ENCODE measurements at places on chromosomes 2 and 18.

GRCh38 chr2:134401789-134402188, 147.9 kb downstream of the MGAT5 start:
- H3K36me3 ChIP-seq = no peaks in the 10 kb centered on the region
- DNase-seq = no peak
- peaks cover 57% of the 10 kb centered on the region for H3K4me1 ChIP-seq
- H3K27ac ChIP-seq = peak overlapping the region; percentile 52
- no peak overlapping the region for H3K4me3 ChIP-seq

- no peak overlapping the region for H3K27ac ChIP-seq
- H3K36me3 ChIP-seq = no peaks in the 10 kb centered on the region
- no peaks in the 10 kb centered on the region for H3K27me3 ChIP-seq
- no peak overlapping the region for H3K4me3 ChIP-seq
Measured at GRCh38 chr2:230908595-230909191, 16.3 kb downstream of the GPR55 start.

- H3K36me3 ChIP-seq = peaks cover 65% of the 10 kb centered on the region
- H3K27me3 ChIP-seq = no peaks in the 10 kb centered on the region
- DNase-seq = peak; percentile 43
- no peak overlapping the region for H3K4me3 ChIP-seq
- H3K4me1 ChIP-seq = no peaks in the 10 kb centered on the region
- no peak overlapping the region for H3K27ac ChIP-seq
Measured at GRCh38 chr2:233448220-233448559, 93.9 kb downstream of the DGKD start.

GRCh38 chr2:139940686-139941085, 1160.5 kb upstream of the NXPH2 start:
- H3K4me3 ChIP-seq = no peak overlapping the region
- no peaks in the 10 kb centered on the region for H3K36me3 ChIP-seq
- H3K4me1 ChIP-seq = no peaks in the 10 kb centered on the region
- no peak overlapping the region for H3K27ac ChIP-seq

DNA sequence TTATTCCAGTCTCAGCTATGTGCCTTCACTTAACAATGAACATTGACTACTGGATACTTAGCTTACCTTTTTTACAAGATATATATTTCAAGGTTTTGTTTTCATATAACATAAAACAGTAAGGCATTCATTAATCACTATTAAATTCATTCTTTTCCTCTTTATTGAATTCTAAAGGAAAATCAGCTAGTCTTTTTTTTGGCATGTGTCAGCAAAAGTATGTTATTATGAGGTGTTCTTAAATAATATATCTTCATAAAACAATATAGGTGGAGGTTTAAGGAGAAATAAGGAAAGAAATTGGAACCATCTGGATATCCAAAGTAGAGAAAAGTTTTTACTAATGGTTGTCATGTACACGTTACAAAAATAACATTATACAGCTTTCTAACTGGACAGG, 472.6 kb downstream of the ARHGAP15 start:
- no peaks in the 10 kb centered on the region for H3K27me3 ChIP-seq
- no peak overlapping the region for H3K4me3 ChIP-seq
- H3K4me1 ChIP-seq = no peaks in the 10 kb centered on the region
- no peaks in the 10 kb centered on the region for H3K36me3 ChIP-seq
- H3K27ac ChIP-seq = no peak overlapping the region

DNA sequence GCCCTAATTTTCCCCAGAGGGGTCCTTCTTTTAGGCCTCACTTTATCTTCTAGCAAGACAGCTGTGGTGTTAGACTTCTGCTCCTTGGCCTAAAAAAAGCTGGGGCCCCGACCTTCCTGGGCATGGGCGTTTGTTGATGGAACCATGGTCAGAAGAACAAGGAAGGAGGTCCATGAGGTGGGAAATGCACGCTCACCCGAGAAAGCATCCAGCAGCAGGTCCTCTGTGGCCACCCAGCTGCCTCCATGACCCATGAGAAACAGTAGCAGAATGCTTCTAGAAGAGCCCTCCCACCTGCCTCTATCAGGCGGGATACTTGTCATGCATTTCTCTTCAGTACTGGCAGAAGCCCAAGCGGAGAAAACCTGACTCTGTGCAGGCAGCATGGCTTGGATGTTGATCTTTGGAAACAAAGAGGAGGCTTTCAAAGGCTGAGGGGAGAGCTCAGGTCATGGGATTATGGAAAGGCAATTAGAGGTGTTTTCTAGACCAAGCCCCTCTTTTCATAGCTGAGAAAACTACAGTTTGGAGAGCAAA, 249.1 kb downstream of the FAM210A start:
- peak; percentile 9 for DNase-seq
- no peaks in the 10 kb centered on the region for H3K36me3 ChIP-seq
- no peak overlapping the region for H3K4me3 ChIP-seq
- no peak overlapping the region for H3K27ac ChIP-seq
- H3K27me3 ChIP-seq = no peaks in the 10 kb centered on the region

GRCh38 chr2:30601375-30601774, 154.3 kb downstream of the LCLAT1 start:
- H3K27me3 ChIP-seq = no peaks in the 10 kb centered on the region
- H3K36me3 ChIP-seq = peaks cover 8% of the 10 kb centered on the region
- H3K27ac ChIP-seq = no peak overlapping the region

- peaks cover 3% of the 10 kb centered on the region for H3K4me1 ChIP-seq
- H3K4me3 ChIP-seq = no peak overlapping the region
- no peak for DNase-seq
- no peak overlapping the region for H3K27ac ChIP-seq
Measured at GRCh38 chr2:128279009-128279408, 39.7 kb downstream of the HS6ST1 start.

DNA sequence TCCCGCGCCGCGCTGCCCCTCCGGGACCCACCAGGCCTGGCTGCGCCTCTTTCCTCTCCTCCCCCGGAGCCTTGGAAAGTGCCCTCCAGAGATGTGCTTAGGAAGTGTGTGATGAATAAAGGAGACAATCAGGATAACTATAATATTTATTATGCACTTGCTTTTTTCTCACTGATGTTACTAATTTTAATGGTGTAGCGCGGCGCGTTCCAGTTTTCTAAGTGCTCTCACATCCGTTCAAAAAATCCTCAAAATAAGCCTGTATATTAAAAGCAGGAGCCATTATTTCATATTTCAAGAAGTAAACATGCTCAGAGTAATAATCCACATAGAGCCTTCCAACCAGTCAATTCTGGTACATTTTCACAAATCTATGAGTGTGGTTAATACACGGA, 941 bp upstream of the MPPE1 start:
- peaks cover 9% of the 10 kb centered on the region for H3K4me1 ChIP-seq
- no peak for DNase-seq
- no peaks in the 10 kb centered on the region for H3K27me3 ChIP-seq
- peak overlapping the region; percentile 62 for H3K27ac ChIP-seq
- peaks cover 6% of the 10 kb centered on the region for H3K36me3 ChIP-seq
- peak overlapping the region; percentile 60 for H3K4me3 ChIP-seq

DNA sequence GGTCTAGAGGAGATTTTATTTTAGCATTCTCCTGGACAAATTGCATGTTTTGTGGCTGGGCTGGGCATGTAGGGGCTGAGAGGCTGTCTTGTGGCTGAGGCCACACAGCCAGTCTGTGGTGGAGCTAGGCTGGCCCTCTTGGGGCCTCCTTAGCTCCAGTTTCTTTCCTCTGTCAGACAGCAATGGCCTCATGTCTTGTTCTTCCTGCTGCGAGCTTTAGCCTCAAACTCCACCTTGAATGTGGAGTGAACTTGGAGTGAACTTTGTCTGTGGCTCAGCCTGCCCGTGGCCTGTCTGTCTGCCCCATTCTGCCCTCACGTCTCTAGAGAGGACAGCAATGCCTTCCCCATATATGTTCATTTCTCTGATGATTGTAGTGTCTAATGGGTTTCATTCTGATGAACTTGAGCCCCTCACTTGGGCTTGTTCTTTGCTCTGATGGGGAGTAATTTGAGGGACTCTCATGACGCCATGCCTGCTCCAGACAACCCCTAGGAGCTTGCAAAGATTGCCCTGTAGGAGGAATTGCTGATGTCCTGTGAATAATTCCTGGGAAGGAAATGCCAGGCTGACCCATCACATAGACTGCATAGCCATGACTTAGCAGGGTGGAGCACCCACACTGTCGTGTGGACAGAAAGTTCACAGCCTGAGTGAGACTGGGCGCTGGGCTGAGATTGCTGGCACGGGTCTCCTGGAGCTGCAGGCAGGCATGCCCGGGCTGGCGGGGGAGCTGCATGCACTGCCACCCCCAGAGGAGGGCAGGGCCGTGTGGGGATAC, 42.6 kb downstream of the ASAP2 start:
- H3K4me3 ChIP-seq = no peak overlapping the region
- DNase-seq = peak; percentile 82
- peaks cover 11% of the 10 kb centered on the region for H3K36me3 ChIP-seq
- peak overlapping the region; percentile 100 for H3K27ac ChIP-seq

DNA sequence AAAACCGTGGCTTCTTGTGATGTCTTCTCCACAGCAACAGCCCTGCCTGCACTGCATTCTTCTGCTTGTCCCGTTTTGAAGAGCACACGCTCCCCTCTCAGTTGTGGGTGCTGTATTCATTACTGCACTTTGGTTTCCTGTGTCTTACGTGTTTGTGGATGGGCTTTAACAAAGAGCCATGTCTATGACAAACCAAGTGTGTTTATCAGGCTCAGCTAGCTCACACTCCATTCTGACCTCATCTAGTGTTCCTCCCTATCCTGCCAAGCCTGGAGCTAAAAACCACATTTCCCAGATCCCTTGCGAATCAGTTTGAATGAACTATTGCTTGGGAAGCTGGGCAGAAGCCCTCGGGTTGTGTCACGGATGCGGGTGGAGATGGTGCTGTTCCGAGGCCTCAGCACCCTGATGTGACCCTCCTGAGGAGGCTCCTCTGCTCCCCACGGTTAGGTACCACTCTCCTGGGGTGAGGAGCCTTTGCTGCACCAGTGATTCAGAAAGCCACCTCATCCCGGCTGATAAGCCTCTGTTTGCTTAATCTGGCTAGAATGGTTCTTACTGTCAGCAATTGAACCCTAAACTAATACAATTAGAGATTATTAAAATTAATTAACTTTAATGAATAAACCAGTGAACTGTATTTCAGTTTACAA, 116.5 kb downstream of the GALR1 start:
- H3K4me3 ChIP-seq = no peak overlapping the region
- peaks cover 19% of the 10 kb centered on the region for H3K27me3 ChIP-seq
- H3K36me3 ChIP-seq = no peaks in the 10 kb centered on the region

- no peak overlapping the region for H3K27ac ChIP-seq
- no peak for DNase-seq
- no peaks in the 10 kb centered on the region for H3K4me1 ChIP-seq
- no peaks in the 10 kb centered on the region for H3K27me3 ChIP-seq
- no peak overlapping the region for H3K4me3 ChIP-seq
- no peaks in the 10 kb centered on the region for H3K36me3 ChIP-seq
Measured at GRCh38 chr18:75846321-75846720, 418.8 kb upstream of the SMIM21 start.

GRCh38 chr2:26682155-26682554, 10.4 kb upstream of the KCNK3 start:
- H3K4me3 ChIP-seq = no peak overlapping the region
- DNase-seq = peak; percentile 23
- H3K27me3 ChIP-seq = no peaks in the 10 kb centered on the region

GRCh38 chr18:46859855-46860254, 57.5 kb downstream of the PIAS2 start:
- H3K4me3 ChIP-seq = no peak overlapping the region
- H3K4me1 ChIP-seq = no peaks in the 10 kb centered on the region
- H3K27ac ChIP-seq = no peak overlapping the region
- DNase-seq = no peak
- no peaks in the 10 kb centered on the region for H3K27me3 ChIP-seq

- H3K4me1 ChIP-seq = peaks cover 12% of the 10 kb centered on the region
- DNase-seq = peak; percentile 67
- H3K4me3 ChIP-seq = no peak overlapping the region
- H3K36me3 ChIP-seq = no peaks in the 10 kb centered on the region
- peak overlapping the region; percentile 60 for H3K27ac ChIP-seq
Measured at GRCh38 chr18:57737400-57738060, 65.6 kb downstream of the ATP8B1 start.

DNA sequence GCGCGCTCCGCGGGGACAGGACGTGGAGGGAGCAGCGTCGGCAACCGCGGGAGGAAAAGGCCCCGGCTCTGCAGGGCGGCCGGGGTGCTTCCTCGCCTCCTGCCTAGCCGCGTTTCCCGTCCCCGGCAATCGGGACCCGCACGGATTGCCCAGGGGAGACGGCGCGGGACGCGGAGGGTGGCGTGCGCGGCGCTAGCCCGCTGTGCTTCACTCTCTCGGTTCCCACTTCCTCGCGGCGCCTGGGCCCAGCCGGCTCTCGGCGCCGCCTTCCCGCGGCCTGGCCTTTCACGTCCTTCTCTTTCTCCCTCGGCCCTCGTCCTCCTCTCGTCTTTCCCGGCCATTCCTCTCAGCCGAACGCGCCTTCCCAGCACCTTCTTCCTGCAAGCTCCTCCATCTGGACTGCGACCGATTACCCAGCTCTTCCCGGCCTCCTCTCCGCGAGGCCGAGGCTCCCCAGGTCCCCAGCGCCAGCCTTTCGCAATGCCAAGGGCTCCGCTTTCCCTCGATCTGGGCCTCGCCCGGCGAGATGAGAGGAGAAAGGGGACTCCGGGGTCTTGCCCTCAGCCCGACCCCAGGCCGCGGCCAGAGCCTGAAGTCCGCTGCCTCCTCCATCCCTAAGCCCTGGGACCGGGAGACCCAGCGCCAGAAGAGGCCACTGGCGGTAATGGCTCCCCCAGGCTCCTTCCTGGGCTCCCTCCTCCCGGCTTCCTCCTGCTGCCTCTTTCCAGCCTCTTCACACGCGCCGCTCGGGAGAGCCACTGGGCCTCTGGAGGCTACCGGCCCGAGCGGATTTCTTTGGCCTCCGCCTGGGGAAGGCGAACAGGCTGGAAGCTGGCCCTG, 34.3 kb upstream of the ATP6V1B1 start:
- peaks cover 66% of the 10 kb centered on the region for H3K27me3 ChIP-seq
- no peaks in the 10 kb centered on the region for H3K36me3 ChIP-seq
- H3K27ac ChIP-seq = no peak overlapping the region

DNA sequence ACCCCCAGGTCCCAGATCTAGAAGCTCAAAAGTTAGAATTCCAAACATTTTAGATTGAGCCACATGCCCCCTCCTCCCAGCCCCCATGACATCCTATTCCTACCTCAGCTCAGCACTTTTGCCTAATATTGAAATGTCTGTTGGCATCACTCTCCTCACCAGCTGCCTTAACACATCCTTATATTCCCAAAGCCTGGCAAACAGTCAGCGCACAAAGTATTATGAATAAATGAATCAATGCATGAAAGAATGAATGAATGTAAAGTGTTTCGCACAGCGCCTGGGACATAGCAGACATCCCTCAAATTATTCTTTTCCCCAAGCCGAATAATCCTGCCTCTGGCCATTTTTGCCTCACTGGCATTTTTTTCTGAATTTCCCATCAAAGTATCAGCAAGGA, 175.8 kb downstream of the TNS1 start:
- H3K4me1 ChIP-seq = no peaks in the 10 kb centered on the region
- no peak overlapping the region for H3K27ac ChIP-seq
- H3K4me3 ChIP-seq = no peak overlapping the region
- no peak for DNase-seq
- H3K27me3 ChIP-seq = no peaks in the 10 kb centered on the region

GRCh38 chr18:56869189-56869777, 218.1 kb downstream of the WDR7 start:
- H3K4me1 ChIP-seq = no peaks in the 10 kb centered on the region
- H3K27me3 ChIP-seq = no peaks in the 10 kb centered on the region
- no peak overlapping the region for H3K4me3 ChIP-seq
- H3K27ac ChIP-seq = no peak overlapping the region
- H3K36me3 ChIP-seq = no peaks in the 10 kb centered on the region
- DNase-seq = no peak

Data from RWPE2 (cell line).